ENCODE measurements at places on chromosomes 3 and 15.

GRCh38 chr15:50519740-50520425 is 26.6 kb downstream of the USP50 start:
- no peak for DNase-seq

DNA sequence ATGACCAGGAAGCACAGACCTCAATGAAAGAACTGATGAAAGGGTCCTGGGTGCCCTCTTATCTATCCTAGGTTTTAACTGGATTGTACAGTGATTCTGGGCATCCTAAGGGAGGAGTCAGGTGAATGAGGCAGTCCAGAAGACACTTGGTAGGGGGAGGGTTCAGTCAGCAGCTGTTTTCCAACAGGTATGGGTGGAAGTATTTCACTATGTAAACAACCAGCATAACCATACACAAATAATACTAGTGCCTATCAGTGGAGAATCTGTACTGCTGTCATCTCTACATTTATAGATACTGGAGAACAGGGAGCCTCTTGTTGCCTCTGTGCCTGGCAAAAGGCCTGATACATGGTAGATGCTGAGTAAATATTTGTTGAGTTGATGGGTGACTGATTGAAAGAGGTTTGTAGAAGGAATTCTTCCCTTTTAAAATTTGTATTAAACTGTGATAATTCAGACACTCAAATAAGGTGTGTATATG is 328.5 kb downstream of the RBMS3 start:
- no peak for DNase-seq

GRCh38 chr15:79373113-79373512 is 59.0 kb upstream of the MINAR1 start:
- DNase-seq: no peak

GRCh38 chr15:94259121-94259751 is 27.9 kb downstream of the MCTP2 start:
- DNase-seq: no peak

DNA sequence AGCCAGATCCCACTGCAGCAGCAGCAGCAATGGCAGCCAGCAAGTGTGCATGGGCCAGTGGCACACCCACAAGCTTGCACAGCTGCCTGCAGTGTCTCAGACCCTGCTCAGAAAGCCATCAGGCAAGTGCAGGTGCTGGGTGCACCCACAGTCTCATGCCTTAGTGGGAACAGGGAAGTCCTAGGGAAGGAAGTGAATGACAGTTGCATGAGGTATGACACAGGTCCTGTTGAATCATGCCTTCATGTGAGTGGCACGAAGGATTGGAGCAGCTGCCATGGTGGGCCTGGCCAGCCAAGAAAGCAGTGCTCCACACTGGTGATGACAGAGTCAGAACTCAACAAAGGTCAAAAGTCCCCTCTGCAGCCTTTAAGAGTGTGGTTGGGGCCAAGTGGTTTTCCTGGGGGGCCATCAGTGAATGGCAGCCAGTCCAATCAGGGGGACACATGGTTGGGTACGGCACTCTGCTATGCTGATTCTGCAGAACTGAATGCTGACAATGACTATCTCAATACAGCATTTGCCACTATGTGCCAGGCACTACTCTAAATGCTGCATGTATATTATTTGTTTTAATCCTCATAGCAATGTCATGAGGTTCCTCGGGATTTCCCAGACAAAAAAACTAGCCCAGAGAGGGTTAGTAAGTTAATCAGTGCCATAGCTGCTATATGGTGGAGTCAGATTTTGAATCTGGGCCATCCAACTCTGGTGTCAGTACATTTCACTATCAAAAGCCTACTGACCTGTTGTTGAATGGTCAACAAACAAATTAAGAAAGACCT is 94.3 kb downstream of the AQP9 start:
- peak; percentile 81 for DNase-seq

DNA sequence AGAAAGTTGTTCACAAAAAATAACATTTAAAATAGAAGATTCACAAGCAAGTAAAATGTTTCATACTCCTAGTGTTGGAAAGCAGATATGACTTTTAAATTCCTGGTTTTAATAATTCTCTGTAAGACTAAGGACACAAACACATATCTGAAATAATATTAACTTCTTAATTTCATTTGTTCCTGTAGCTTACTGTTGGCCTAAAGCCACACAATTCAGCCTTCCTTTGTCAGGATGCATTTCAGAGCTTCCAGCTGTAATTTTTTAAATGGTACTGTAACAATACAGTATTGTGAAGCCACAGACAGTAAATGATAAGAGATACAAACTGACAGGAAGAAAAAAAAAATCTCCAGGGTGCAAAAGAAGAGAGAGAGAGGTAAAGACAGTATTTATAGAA is 84.2 kb downstream of the TMCC1 start:
- no peak for DNase-seq

Data from epithelial cell of esophagus (primary cell).